Left ventricle myocardium inferior (tissue), 1 donor: ENCODE measurements at places on chromosomes 5 and 9. TPM values are rescaled to one million over a fixed set of nuclear protein-coding genes. Genes with fewer than 3 reads are reported as not detected.

DNA sequence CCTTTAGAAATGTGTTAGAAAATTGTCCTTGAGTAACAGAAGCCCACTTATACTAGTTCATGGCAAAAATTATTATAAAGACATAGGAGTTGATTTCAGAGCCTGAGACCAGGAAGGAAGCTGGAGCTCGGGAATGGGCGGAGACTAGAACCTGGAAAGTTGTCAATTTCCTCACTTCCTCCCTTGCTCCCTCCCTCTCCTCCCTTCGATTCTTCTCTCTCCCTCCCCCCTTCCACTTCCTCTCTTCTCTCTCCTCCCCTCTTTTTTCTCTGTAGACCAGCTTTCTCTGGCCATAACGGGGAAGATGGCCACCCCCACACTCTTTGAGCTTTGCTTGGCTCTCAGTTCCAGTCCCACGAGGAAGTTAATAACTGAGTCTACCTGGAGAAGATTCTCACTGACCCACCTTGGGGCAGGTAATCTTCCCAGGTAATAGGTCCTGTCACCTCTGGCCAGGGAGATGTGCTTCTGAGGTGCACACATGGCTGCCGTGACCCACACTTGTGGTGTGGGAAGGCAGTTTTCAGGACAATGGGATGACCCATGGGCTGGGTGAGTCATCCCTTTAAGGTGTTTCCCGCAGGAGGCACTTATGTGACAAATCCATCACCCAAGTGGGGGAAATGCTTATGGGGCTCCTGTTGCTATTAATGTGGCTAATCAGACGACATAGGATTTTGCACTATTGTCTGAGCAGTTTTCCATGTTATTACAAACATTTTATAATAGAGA is 78.7 kb downstream of the HSPA4 start:
- DNase-seq: no peak

DNA sequence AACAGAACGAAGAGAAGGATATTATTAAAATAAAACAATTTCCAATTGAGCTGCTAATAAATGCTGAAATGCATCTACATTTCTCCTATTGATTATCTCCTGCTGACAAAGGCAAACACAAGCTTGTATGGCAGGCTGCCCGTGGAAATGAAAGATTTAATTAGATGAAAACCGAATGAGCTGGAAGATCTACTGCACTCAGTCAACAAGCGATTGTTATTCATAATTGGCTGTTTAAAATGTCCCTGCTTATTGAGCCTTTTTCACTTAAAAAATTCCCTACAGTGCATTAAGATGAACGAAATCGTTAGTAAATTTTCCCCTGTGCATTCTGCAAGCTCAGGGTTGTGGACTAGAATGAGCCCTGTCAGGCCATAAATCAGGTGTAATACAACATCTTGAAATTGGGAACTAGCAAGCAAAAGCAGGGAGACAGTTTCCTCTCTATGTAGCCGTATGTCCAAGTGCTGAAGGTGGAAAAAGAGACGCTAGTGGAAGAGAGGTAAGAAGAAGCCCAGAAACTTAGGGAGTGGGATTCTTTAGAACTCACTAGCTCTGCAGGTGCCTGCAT is 28.5 kb upstream of the KIF4B start:
- DNase-seq: no peak

GRCh38 chr5:6220346-6221088 is 157.8 kb downstream of the MED10 start:
- DNase-seq: no peak

DNA sequence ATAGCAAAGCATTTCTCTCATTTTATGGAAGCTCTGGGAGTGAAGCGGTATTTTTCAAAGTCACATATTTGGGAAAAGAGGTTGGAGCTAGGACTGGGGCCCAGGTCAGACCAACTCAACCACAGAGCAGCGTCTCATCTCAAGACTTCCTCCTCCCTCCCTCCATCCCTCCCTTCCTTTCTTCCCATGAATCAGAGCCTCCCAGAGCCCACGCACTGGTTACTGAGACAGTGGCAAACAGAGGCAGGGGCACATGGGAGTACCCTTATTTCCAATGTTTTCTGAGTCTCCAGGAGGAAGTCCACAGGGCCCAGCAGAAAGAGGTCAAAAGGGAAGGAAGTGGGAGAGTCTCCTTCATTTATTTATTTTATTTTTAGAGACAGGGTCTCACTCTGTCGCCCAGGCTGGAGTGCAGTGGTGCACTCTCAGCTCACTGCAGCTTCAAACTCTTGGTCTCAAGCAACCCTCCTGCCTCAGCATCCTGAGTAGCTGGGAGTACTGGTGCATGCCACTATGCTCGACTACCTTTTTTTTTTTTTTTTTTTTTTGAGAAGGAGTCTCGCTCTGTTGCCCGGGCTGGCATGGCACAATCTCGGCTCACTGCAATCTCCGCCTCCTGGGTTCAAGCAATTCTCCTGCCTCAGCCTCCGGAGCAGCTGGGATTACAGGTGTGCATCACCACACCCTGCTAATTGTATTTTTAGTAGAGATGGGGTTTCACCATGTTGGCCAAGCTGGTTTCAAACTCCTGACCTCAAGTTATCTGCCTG is 52.5 kb upstream of the CDKN2AIPNL start:
- no peak for DNase-seq

GRCh38 chr9:88998503-88998902 is 7.2 kb downstream of the S1PR3 start:
- no peak for DNase-seq

DNA sequence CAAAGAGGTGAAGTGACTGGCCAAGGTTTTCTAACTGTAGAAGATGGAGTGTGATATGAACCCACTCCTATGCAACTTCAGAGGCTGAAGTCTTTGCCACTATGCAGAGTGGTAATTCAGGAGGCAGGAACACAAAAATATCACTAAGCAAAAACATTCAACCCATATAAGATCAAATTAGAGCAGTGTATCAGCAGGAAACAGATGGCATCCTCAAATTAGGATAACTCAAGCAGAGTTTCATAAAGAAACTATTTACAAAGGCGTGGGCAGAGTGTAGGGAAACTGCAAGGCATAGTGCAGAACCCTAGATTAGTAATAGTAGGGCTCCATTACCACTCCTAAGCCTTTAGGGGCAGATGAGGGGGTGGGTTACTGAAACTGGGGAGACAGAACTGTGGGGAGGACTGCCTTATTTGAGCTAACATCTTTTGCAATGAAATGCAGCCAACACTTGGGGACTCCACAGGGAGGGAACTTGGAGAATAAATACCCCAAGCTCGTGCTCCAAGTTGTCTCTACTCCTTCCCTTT is 72.2 kb downstream of the PTTG1 start:
- no peak for DNase-seq

GRCh38 chr9:83006378-83006777 is 56.6 kb downstream of the RASEF start:
- no peak for DNase-seq

The C1QTNF2 gene
- total RNA-seq: 1.4 TPM

The PDGFRB gene
- 39.7 TPM for total RNA-seq
